IPS DF 19.7 (cell line): ENCODE measurements at places on chromosomes 4 and X.

- DNase-seq, result no peak
Observed at GRCh38 chrX:54715621-54716020, 82.4 kb downstream of the ITIH6 start.

- no peak for DNase-seq
Observed at GRCh38 chr4:120081726-120082125, 15.1 kb upstream of the MAD2L1 start.

GRCh38 chr4:94558392-94558904 lies 106.7 kb downstream of the PDLIM5 start:
- DNase-seq, result no peak

- DNase-seq, result no peak
Observed at GRCh38 chr4:11497212-11497806, 68.6 kb upstream of the HS3ST1 start.

GRCh38 chr4:102717448-102718092 lies 43.2 kb downstream of the MANBA start:
- no peak for DNase-seq

DNA sequence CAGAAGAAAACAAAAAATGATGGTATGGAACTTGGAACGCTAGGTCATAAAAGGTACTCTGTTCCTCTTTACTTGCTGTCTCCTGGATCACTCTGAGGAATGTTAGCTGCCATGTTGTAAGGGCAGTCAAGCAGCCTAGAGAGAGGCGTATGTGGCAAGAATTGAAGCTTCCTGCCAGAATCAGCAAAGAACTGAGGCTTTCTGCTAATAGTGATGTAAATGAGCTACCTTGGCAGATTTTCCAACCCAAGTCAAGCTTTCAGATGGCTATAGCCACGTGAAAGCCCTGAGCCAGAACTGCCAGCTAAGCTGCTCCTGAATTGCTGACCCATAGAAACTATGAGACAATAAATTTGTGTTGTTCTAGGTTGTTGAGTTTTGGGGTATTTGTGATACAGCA lies 38.7 kb downstream of the AASDH start:
- peak; percentile 23 for DNase-seq

DNA sequence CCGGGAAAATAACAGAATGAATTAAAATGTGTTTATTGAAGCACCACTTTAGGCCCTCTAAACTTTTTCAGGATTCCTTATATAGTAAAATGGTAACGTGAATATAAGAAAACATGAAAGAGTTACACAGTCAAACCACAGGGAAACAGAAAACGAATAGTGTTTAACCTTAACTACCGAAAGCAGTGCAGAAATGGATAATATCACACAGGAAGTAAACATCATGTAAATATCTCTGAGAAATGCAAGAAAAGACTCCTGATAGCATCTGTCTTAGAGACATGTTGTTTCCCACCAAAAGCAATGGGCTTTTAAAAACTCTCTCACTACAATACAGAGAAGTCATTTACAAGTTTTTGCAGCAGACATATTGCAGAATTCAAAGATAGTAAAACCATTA lies 323.9 kb upstream of the CXXC4 start:
- no peak for DNase-seq

GRCh38 chrX:134688031-134688823 lies 30.0 kb upstream of the PLAC1 start:
- no peak for DNase-seq

DNA sequence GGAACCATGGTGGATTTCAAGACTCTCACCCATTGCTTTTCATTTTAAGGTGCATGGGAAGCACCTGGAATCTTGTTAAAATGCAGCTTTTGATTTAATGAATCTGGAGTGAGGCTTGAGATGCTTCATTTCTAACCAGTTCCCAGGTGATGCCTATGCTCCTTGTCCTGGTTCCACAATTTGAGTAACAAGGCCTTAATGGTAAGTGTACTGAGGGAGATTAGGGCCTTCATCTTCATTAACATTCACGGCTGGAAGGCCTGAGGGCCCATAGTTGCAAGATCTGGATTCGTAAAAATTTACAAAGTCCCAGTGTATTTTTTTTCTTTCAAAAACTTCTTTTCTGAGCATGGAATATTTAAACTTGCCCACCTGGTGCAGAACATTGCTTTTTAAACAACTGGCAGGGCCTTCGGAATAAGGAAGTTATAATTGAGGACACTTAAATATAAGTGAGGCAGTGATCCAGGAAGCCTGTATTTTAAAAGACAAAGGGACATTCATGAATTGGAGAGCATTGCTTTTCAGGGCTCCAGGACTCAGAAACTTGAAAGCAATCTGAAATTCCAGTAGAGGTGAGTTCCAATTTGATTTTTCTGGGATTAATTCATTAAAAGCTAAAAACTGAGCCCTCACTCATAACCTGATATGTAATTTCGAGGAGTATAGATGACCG lies 77.8 kb downstream of the NPNT start:
- DNase-seq, result no peak

DNA sequence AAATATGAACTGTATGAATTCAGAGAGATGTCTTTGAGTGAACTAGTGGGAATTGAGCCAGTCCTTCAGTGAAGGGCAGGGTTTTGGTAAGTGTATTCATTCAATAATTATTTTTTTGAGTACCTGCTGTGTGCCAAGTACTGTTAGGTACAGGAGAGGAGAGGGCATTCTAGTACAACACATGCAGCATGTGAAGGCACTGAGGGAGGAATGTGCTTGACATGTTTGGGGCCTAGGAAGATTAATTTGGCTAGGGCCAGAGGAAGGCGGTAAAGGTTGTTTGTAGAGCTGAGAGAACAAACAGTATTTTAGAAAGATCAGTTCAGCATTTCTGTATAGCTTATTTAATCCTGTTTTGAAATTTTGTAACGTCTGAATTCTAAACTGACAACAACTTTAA lies 27.8 kb downstream of the APOOL start:
- DNase-seq, result no peak

DNA sequence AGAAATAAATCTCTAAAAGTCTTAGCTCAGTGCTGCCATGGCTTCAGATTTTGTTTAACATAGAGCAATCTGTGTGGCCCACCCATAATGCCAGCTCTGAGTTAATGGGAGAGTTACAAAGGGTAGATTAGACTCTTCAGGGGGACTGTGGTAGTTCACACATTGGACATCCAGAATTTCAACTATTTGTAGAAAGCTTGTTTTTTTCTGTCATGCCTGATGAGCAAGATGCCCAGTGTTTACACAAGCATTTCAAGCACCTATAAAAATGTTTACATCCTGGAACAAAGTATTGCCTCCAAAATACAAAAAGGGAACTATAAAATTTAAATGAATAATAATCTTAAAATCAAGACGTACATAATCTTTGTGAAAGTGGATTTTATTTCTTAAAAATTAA lies 43.0 kb upstream of the FAM9A start:
- DNase-seq, result no peak

DNA sequence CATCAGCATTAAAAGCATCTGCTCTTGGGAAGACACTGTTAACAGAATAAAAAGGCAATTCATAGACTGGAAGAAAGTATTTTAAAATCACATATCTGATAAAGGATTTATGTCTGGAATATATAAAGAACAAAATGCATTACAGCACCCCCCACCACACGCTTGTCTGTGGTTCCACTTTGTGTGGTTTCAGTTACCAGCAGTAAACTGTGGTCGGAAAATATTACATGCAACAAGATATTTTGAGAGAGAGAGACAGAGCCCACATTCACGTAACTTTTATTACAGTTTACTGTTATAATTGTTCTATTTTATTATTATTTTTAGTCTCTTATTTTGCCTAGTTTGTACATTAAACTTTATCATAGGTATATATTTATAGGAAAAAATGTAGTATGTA lies 21.2 kb upstream of the PDE6B start:
- DNase-seq, result no peak

GRCh38 chrX:68894142-68894512 lies 65.3 kb downstream of the EFNB1 start:
- DNase-seq, result no peak

- DNase-seq, result no peak
Observed at GRCh38 chr4:161892951-161893350, 270.8 kb downstream of the FSTL5 start.

- no peak for DNase-seq
Observed at GRCh38 chr4:55442541-55442940, 46.8 kb downstream of the TMEM165 start.

DNA sequence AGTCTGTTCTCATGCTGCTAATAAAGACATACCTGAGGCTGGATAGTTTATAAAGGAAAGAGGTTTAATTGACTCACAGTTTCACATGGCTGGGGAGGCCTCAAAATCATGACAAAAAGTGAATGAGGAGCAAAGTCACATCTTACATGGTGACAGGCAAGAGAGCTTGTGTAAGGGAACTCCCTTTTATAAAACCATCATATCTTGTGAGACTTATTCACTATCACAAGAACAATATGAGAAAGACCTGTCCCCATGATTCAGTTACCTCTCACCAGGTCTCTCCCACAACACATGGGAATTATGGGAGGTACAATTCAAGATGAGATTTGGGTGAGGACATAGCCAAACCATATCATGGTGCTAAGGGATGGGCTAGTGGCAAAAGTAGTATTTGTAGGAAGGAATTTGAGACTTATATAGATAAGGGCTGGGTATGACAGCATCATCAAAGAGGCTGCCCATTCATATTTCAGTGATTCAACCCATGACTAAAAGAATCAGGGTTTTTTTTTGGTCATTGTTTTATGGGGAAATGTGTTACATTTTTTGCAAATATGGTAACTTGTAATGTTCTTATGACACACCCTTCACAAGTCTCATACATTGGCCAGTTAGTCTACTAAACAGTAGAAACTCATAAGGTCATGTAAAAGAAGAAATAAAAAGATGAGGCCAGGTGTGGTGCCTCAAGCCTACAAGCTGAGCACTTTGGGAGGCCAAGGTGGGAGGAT lies 34.7 kb downstream of the NUP62CL start:
- DNase-seq, result no peak

DNA sequence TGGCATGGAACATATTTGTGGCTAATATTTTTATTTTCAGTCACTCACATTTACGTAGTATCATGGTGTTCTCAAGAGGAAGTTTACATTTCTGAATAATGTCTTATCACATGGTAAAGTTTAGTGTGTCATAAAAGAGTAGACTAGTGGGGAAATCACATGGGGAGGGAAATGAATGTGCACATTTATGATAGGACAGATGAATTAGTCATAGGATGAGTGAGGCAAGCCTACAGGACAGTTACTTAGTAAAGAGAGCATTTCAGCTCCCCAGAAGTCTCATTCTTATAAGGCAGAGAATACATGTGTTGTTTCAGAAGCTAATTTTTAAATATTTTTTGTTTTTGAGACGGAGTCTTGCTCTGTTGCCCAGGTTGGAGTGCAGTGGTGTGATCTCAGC lies 6.2 kb downstream of the GK start:
- no peak for DNase-seq

DNA sequence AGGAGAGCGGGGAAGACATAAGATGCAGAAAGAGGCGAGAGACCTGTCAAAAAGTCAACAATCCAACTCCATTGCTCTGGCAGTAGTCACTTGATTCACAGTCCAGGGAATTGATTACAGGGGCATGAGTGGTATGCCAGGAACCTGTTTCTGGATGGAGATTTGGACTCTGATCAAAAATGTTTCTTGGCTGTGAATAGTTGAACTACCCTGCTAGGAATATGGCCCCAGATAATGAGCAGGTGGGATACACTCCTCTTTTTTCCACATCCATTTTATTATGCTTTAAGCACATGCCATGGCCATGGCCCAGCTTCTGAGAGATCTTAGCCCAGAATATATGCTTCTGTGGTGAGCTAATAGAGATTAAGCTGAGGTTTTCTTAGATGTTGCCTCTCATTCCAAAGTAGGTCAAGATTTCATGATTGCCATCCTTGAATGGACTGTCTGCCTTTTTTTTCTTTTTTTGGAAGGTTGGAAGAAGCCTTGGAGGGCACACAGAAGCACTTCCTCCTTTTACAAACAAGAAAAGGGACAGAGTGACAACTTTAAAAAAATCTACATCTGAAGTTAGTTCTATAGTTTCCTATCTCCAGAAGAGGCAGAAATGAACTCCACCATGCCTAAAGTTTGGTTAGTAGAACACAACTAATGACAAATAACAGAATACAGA lies 121.9 kb downstream of the KIT start:
- DNase-seq, result no peak
